Left colon (tissue), 2 donors: ENCODE measurements at places on chromosomes 6 and 20. TPM values are rescaled to one million over a fixed set of nuclear protein-coding genes. Genes with fewer than 3 reads are reported as not detected.

Gene MTHFD1L
- 5.1 TPM for total RNA-seq

Gene SAYSD1
- 17.0 TPM for total RNA-seq

Gene FAM83D
- 9.4 TPM for total RNA-seq

Gene C6orf15
- total RNA-seq = not detected

GRCh38 chr6:127880429-127880828, 20.4 kb downstream of the THEMIS start:
- DNase-seq = no peak

GRCh38 chr6:23246896-23247295, 677.5 kb downstream of the HDGFL1 start:
- no peak for DNase-seq

GRCh38 chr20:61814244-61814643, 251.4 kb downstream of the TAF4 start:
- DNase-seq = no peak

DNA sequence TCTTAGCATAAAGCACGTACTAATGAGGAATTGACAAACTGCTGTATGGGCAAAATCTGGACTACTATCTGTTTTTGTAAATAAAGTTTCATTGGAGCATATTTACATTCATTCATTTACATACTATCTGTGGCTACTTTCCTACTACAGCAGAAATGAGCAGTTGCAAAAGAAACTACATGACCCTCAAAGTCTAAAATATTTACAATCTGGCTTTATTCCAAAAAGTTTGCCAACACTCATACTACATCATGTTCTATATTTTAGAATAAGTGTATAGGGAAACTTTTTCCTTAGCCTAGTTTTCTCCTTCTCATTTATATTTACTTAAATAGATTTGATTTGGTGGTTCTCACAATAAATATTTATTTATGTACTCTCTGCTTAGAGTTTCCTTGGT, 208.2 kb downstream of the RIMS1 start:
- DNase-seq = no peak

DNA sequence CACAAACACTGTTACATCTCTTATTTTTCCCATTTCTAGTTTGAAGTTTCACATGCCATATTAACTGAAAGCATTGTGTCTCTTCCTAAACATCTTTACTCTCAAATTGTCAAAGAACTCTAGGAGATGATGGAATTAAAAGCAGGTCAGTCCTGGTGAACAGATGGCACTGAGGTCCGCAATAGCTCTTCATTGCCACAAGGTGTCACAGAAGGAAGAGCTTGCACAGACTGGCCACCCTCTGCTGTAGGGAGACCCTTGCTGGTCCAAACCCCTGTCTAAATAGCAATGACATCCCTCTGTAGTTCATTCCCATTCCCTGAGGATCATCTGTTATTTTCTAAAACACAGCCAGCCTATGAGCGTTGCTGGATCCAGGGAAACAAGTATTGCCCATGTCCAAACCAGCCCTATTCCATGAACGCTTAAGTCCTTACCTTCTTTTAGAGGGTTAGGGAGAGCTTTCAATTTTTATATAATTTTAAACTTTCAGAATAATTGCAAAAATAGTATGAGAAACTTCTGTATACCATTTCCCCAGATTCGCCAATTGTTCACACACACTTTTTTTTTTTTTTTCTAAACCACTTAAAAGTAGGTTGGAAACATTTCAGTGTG, 10.1 kb upstream of the HDAC2 start:
- DNase-seq = no peak

DNA sequence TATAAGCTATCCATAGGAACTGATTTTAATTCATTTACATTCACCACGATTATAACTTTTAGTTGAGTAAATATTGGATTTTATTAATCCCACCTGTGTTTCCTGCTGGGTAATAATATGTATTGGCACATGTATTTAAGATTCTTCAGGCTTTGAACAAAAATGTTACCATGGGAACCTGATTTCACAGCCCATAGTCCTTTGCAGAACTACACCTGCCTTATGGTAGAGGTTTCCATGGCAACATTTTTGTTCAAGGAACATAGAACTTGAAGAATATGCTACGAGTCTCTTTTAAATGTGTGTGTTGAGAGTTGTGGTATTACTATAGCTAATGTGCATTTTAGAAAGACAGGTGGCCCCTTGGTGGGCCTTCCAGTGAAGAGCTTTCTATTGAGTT, 317.4 kb downstream of the SAMD5 start:
- no peak for DNase-seq
